CD4-positive, alpha-beta memory T cell (primary cell): ENCODE measurements at places on chromosomes 1 and 21. TPM values are rescaled to one million over a fixed set of nuclear protein-coding genes. Genes with fewer than 3 reads are reported as not detected.
A peak's percentile ranks its signal among the peaks of the same experiment; 100 is the strongest.

Gene IRF6
- total RNA-seq: 0.50 TPM

Gene RNF186
- not detected for total RNA-seq

Gene TMPRSS15
- total RNA-seq: not detected

Gene PCP4L1
- total RNA-seq: not detected

Gene RUSC1
- 20.0 TPM for total RNA-seq

Gene CNKSR1
- 4.5 TPM for total RNA-seq

Gene B3GALT5
- not detected for total RNA-seq

Gene C8B
- total RNA-seq: not detected

Gene USH2A
- total RNA-seq: not detected

- no peaks in the 10 kb centered on the region for H3K36me3 ChIP-seq
- no peaks in the 10 kb centered on the region for H3K27me3 ChIP-seq
- H3K4me1 ChIP-seq: no peaks in the 10 kb centered on the region
- H3K27ac ChIP-seq: no peak overlapping the region
- H3K4me3 ChIP-seq: no peak overlapping the region
Observed at GRCh38 chr1:188425687-188426086, 1596.9 kb downstream of the PLA2G4A start.

DNA sequence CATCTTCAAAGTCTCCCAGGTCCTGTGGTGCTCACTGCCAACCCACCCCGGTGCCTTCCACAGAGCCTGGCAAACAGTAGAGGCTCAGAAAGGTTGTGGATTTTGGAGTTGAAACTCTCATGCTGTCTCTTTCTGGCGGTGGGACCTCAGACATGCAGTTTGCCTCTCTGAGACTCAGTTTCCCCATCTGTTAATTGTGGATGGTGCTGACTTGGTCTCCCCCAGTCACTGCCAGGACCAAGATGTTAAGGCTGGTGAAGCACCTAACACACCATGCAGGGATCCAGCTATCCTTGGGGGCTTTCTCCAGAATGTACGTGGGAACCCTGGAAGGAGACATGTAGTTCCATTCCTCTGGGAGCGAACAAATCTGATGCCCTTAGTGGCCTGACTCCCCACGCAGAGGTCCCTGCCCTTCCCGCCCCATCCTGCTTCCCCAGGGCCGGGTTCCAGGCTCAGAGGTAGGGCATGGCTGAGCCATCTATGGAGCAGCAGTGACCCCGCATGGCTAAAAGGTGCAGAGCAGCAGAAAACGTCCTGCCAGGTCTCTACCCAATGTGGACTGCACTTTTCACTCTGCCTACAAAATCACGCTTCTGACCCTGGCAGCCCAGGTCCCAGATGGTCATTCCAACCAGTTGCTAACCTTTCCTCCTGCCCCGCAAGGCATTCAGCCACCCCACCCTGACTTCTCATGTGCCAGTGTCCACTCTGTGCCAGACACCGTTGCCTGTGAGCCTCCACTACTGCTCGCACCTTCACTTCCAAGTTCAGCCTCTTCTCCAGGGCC lies 9.2 kb upstream of the TTC22 start:
- DNase-seq: peak; percentile 49
- H3K4me1 ChIP-seq: no peaks in the 10 kb centered on the region
- no peak overlapping the region for H3K27ac ChIP-seq
- no peak overlapping the region for H3K4me3 ChIP-seq
- no peaks in the 10 kb centered on the region for H3K27me3 ChIP-seq

GRCh38 chr1:85936057-85936456 lies 220.5 kb downstream of the COL24A1 start:
- no peaks in the 10 kb centered on the region for H3K27me3 ChIP-seq
- no peak overlapping the region for H3K4me3 ChIP-seq
- no peak overlapping the region for H3K27ac ChIP-seq
- no peaks in the 10 kb centered on the region for H3K36me3 ChIP-seq

GRCh38 chr1:30689901-30690645 lies 33.3 kb downstream of the MATN1 start:
- DNase-seq: no peak
- peaks cover under 1% of the 10 kb centered on the region for H3K4me1 ChIP-seq
- no peaks in the 10 kb centered on the region for H3K36me3 ChIP-seq

DNA sequence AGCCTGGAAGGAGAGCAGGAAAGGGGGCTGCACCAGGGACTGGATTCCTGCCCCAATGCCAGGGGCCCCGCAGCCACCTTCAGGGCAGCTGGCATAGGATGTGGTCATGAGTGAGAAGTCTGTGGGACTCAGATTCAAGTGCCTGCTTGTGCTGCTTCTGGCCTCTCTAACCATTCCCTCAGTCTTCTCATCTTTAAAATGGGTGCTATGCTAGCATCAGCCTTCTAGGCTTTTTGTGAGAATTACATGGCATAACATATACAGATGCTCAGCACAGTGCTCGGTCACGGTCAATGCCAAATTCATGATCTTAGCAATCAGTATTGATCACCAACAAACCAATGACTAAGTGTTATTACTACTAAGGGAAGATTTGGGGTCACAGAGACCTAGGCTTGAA lies 23.5 kb downstream of the TRIM62 start:
- DNase-seq: no peak
- no peaks in the 10 kb centered on the region for H3K27me3 ChIP-seq
- H3K27ac ChIP-seq: no peak overlapping the region
- peaks cover 17% of the 10 kb centered on the region for H3K36me3 ChIP-seq
- no peaks in the 10 kb centered on the region for H3K4me1 ChIP-seq
- H3K4me3 ChIP-seq: no peak overlapping the region

DNA sequence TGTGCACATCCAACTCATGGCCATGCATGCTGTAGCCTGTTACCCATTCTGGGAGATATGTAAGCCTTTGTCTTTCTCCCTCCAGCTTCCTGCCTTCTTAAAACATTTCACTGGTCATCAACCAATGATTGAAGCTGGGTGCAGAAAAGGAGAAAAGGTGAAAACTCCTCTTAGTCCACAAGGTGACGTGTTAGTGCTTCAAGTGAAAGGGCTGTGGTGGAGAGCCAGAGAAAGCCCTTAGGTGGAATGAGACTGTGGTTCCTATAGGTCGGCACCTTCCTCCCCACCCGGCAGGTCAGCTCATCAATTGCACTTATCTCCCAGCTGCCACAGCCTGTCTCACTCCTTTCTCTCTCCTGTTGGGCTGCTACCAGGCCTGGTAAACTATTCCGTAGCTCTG lies 30.4 kb downstream of the ERG start:
- H3K36me3 ChIP-seq: no peaks in the 10 kb centered on the region
- H3K4me3 ChIP-seq: no peak overlapping the region
- H3K27ac ChIP-seq: no peak overlapping the region
- no peaks in the 10 kb centered on the region for H3K4me1 ChIP-seq

DNA sequence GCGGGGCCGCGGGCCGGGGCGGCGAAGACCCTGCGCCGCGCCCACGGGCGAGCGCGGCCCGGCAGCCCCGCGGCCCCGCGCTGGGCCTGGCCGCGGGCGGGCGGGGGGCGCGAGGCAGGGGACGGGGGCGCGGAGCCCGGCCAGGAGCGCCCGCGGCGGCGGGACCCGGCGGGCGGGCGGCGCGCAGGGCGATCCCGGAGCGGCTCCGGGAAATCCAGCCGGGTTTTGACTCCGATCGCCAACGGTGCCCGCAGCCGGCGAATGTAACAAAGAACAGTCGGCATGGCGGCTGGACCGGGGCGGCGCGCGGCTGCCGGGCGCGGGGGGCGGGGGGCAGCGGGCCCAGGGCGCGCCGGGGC lies 334 bp downstream of the PRDM15 start:
- peaks cover 26% of the 10 kb centered on the region for H3K4me1 ChIP-seq
- DNase-seq: peak; percentile 71
- H3K4me3 ChIP-seq: no peak overlapping the region
- H3K27ac ChIP-seq: no peak overlapping the region
- H3K36me3 ChIP-seq: no peaks in the 10 kb centered on the region

DNA sequence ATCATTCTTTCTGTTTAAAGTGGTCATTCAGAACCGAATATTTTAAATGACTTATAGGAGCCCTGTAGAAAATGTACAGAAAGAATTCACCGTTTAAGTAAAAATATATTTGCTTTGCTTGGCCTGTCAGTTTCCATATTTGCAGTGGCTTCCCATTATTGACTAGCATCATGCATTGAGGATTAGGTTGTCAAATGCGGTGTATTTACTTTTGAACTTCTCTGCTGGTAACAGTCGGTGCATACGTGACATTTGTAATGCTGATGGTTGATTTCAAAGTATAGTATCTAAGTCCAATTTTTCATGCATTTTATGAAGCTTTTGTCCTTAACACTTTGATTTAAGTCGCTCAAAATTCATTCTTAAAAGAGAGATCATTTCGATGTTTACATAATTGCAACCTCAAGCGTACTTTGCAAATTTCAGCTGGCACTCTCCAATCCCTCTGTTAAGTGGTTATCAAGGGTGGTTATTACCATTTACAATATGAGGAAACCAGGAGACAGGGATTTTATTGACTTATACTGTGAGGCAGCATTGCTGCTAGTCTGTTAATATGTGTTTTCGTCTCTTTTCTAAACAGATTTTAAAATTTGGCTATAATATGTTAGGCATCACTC lies 201.6 kb downstream of the SDCCAG8 start:
- H3K27ac ChIP-seq: no peak overlapping the region
- no peaks in the 10 kb centered on the region for H3K27me3 ChIP-seq
- H3K4me1 ChIP-seq: no peaks in the 10 kb centered on the region
- DNase-seq: no peak

DNA sequence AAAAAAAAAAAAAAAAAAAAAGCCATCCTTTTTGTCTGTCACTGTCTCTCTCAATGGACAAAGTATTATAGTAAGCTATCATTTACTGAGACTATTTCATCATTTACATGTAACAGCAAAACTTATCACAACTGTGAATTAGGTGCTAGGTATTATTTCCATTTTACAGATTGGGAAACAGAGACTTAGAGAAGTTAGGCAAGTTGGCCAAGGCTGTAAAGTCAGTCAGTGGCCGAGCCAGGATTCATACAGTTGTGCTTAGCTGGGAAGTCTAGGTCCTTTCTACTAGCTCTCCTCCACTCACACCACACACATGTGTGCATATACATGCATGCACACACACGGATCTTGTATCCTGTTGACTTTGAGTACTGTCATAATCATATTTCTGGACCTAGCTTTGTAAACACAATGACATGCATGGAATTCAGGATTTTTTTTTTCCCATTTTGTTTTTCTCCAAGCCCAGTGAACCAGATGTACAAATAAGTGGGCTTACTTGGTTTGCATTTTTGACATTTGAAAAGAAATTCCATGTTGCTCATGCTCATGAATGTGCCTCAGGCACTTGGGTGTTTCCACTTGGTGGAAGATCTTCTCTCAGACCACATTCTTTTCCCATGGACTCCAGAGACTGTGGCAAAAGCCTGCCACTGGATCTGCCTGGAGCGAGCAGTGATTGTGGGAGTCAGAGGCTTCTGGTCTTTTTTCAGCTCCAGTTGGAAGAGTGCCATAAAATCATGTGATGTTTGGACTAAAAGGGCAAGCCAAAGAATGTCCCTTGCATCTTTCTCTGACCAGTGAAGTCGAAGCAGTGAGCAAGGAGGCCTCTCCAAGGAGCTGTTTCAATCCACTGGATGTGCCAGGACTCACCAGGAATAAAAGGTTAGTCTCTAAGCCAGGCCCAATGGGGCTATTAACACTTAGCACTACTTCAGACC lies 61.7 kb upstream of the DNAJC6 start:
- no peaks in the 10 kb centered on the region for H3K4me1 ChIP-seq
- H3K36me3 ChIP-seq: no peaks in the 10 kb centered on the region
- no peaks in the 10 kb centered on the region for H3K27me3 ChIP-seq

DNA sequence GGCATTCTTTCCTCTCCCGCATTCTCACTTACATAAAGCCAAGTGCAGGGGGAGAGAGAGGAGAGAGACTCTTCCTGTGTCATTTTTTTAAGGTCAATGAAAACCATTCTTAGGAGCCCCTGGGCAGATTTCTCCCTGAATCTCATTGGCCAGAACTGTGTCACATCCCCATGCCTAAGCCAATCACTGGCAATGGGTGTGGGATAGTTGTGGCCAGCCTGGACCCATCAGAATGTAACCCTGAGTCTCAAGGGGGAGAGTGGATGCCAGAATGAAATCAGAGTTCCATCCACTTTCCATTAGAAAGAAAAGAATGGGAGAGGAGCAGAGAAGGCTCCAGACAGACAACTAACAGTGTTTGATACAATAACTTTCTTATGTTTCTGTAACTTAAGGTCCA lies 31.2 kb upstream of the COQ8A start:
- no peak overlapping the region for H3K4me3 ChIP-seq
- DNase-seq: no peak
- no peaks in the 10 kb centered on the region for H3K4me1 ChIP-seq

DNA sequence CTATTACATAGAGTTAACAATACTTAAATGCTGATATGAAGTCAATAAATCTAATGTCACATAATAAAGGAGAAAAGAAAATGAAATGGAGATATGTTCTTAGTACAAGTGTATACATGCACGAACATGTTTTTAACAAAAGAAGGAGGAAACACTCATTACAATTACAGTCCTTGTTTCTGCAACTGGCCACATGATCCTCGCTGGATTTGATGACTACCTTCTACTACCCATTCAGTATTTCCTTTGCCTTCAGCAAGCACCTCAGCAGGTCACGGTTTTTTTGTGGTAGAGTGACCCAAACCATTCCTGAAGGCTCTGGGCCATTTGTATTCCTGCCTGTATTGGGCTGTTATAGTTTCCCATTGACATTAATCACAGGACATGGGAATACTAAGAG lies 172.8 kb upstream of the CXADR start:
- no peaks in the 10 kb centered on the region for H3K4me1 ChIP-seq
- no peak overlapping the region for H3K4me3 ChIP-seq
- H3K27me3 ChIP-seq: no peaks in the 10 kb centered on the region
- no peak overlapping the region for H3K27ac ChIP-seq
- no peak for DNase-seq

GRCh38 chr1:201282931-201283829 lies at the start of gene PKP1:
Gene PKP1 (plus strand): TSS chr1:201283506. CDS start chr1:201283703, 197 bp downstream.
- peaks cover 4% of the 10 kb centered on the region for H3K4me1 ChIP-seq
- H3K4me3 ChIP-seq: no peak within 1 kb of the TSS
- H3K36me3 ChIP-seq: no peaks in the 10 kb centered on the region
- H3K27me3 ChIP-seq: peaks cover 6% of the 10 kb centered on the region
- no peak for DNase-seq
- H3K27ac ChIP-seq: no peak within 1 kb of the TSS

DNA sequence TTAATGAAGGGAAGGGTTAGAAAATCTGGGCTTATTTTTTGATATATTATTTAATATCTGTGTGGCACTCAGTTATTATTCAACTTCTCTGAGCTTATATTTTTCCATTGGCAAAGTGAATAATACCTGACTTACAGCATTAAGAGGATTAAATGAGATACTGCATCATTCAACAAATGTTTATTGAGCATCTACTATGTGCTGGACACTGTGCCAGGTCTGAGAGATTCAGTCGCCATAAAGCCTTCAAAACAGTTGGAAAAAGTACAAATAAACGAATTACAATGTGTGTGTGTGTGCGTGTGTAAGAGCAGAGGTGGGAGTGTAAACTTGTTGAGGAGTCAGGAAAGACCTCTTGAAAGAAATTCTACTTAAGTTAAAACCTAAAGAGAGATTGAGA lies 87.9 kb upstream of the CD53 start:
- peaks cover 69% of the 10 kb centered on the region for H3K4me1 ChIP-seq
- H3K27ac ChIP-seq: no peak overlapping the region
- DNase-seq: no peak
- H3K36me3 ChIP-seq: no peaks in the 10 kb centered on the region
- no peak overlapping the region for H3K4me3 ChIP-seq

GRCh38 chr1:72845381-72845780 lies 563.0 kb upstream of the NEGR1 start:
- no peaks in the 10 kb centered on the region for H3K27me3 ChIP-seq
- DNase-seq: no peak
- H3K4me3 ChIP-seq: no peak overlapping the region
- H3K4me1 ChIP-seq: no peaks in the 10 kb centered on the region
